Left ventricle myocardium inferior (tissue), 1 donor: ENCODE measurements at places on chromosomes 3 and 15. TPM values are rescaled to one million over a fixed set of nuclear protein-coding genes. Genes with fewer than 3 reads are reported as not detected.
A peak's percentile ranks its signal among the peaks of the same experiment; 100 is the strongest.

GRCh38 chr3:193560870-193561269 lies 6.2 kb upstream of the ATP13A4 start:
- H3K4me1 ChIP-seq = peaks cover 6% of the 10 kb centered on the region
- H3K36me3 ChIP-seq = no peaks in the 10 kb centered on the region
- no peak overlapping the region for H3K4me3 ChIP-seq

DNA sequence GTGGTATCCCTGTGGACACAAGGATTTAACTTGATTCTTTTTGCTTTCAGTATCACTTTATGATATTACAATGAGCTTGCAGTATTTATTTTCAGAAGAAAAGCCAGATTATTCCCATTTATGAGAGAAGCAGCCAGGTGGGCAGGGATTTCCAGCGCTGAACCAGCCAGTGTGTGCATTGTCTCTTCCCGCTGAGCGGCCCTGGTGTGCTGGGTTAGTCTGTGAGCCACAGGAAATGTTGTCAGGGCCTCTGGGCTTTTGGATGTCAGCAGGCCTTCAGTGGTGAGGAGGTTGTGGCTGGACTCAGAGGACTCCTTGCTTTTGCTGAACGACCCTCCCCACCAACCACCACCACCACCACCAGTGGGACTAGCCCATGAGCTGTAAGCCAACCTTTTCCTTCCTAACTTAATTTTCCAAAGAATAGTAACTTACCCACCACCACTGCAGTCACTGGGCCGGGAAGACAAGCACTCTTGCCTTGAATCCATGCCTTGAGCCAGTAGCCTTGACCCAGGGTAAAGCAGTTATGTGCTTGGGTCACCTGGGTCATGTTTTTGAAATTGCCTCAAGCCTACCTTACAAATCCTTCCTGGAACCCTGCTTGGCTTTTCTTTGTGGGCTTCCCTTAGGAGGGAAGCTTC lies 33.1 kb downstream of the FLNB start:
- peak overlapping the region; percentile 33 for H3K27ac ChIP-seq
- peaks cover 68% of the 10 kb centered on the region for H3K4me1 ChIP-seq
- H3K27me3 ChIP-seq = no peaks in the 10 kb centered on the region
- DNase-seq = no peak
- H3K4me3 ChIP-seq = no peak overlapping the region

DNA sequence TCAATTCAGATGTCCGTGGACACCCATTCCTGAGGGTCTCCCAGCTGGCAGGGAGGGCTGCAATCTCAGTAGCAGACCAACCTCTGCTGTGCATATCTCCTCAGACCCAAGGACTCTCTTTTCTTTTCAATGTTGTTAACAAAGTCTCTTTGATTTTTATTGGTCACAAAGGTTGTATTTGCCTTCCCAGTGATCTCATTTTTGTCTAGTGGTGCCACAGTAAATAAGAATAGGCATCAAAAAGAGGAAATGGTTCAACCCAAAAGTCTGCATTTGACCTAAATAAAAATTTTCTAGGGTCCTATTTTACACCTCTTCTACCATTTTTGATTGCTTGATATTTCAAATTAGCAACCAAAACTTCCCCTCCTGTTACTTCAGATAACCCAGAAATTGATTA lies 225.9 kb downstream of the CDIN1 start:
- H3K36me3 ChIP-seq = peaks cover 18% of the 10 kb centered on the region
- H3K4me1 ChIP-seq = peaks cover 34% of the 10 kb centered on the region
- no peaks in the 10 kb centered on the region for H3K27me3 ChIP-seq

GRCh38 chr3:64653101-64653500 lies 34.7 kb downstream of the ADAMTS9 start:
- no peak overlapping the region for H3K27ac ChIP-seq
- H3K4me1 ChIP-seq = peaks cover 42% of the 10 kb centered on the region
- H3K36me3 ChIP-seq = peaks cover 74% of the 10 kb centered on the region
- H3K4me3 ChIP-seq = no peak overlapping the region

DNA sequence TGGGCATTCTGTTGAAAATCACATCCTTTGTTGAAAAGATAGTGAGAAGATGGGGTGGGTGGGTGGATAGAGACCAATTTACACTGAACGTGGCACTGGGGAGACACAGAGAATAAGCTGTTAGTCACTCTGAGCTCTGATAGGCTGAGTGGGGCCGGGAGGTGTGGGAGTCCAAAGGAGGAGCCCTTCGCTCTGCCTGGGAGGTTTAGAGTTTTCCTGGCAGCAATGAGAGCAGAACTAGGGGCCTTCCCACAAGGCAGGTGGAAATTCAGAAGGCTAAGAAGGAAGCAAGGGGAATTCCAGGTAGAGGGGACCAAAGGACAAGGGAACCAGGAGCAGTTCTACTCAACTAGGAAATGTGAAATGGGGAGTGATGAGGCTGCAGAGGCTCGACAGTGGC lies 272.7 kb downstream of the RPLP1 start:
- no peak overlapping the region for H3K27ac ChIP-seq
- no peak for DNase-seq
- no peaks in the 10 kb centered on the region for H3K36me3 ChIP-seq
- H3K4me1 ChIP-seq = no peaks in the 10 kb centered on the region
- H3K27me3 ChIP-seq = peaks cover 83% of the 10 kb centered on the region

- H3K4me3 ChIP-seq = no peak overlapping the region
- H3K36me3 ChIP-seq = peaks cover 28% of the 10 kb centered on the region
- no peaks in the 10 kb centered on the region for H3K27me3 ChIP-seq
- no peak for DNase-seq
Measured at GRCh38 chr15:64144565-64145281, 6.8 kb upstream of the SNX22 start.

DNA sequence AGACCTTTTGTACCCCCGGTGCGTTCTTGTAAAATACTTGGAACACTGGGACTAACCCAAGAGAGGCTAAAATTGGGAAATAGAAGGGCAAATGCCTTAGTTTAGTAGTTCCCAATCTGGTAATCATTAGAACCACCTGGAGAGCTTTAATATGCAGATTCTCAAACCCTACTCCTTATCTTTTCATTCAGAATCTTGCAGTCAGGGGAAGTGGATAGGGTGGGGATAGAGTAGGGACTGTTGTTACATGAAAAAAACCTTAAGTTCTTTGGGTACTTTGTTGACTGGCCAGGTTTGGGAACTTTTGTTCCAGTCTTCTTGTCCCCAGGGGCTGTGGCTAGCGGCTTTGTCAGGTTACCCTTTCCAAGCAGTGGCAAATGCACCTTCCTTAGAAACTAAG lies 15.9 kb downstream of the MAPKBP1 start:
- peak overlapping the region; percentile 69 for H3K27ac ChIP-seq
- H3K4me3 ChIP-seq = peak overlapping the region; percentile 0
- H3K27me3 ChIP-seq = no peaks in the 10 kb centered on the region
- peaks cover 52% of the 10 kb centered on the region for H3K4me1 ChIP-seq
- no peak for DNase-seq

DNA sequence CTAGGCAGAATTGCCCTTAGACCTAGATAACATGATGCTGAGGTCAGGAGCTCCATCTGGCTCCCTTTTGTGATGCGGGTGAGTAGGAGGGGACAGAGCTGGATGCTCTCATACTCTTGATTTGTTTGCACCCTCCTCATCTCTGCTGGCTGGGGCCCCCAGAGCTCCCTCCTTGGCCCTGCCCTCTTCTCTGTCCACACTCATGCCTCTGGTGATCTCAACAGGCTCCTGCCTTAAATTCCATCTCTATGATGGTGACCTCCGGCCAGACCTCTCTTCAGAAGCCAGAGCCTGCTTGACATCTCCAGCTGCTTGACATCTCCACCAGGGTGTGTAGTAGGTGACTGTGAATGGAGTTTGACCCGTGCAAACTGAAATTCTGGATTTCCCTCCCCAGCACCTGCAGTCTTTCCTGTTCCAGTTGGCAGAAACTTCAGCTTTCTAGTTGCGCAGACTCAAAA lies 4.3 kb upstream of the FGD5 start:
- no peak overlapping the region for H3K4me3 ChIP-seq
- no peak for DNase-seq
- peaks cover 55% of the 10 kb centered on the region for H3K27me3 ChIP-seq
- H3K4me1 ChIP-seq = peaks cover 56% of the 10 kb centered on the region

GRCh38 chr3:182644013-182644412 lies 149.3 kb upstream of the ATP11B start:
- no peak for DNase-seq
- H3K27me3 ChIP-seq = peaks cover 14% of the 10 kb centered on the region
- no peaks in the 10 kb centered on the region for H3K36me3 ChIP-seq
- no peak overlapping the region for H3K4me3 ChIP-seq

The TUSC7 gene
- total RNA-seq = not detected

DNA sequence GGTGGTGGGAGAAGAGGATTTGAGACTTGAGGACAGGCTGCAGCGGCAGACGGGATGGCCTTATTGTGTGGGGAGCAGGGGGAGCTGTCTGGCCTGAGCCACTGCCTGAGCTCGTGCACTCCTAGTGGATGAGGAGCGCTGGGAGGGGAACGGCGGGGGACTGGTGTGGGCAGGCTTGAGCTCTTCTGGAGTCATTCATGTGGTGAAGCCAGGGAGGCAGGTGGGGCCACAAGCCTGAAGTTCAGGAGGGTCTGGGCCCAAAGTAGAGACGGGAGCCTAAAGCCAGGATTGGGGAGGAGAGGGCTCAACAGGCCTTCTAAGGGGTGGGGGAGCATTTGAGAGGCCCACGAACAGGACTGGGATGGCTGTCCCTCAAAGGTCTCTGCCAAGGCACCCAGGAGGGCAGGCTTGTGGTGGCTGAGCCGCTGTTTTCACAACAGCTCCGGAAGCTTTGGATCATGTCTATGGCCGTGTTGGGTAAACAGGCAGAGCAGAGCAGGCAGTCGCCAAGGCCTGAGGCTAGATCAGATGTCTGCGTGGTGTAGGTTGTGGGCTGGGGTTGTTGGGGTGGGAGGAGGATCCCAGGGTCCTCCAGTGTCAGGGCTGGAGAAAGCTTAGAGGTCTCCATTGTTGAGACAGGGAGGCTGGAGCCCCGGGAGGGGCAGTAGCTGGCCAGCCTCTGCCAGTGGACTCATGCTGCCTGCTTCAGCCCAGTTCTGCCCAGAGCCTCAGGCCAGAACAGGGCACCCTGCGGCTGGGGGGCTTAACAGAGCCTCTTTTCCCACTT lies 8.2 kb downstream of the PRKCD start:
- peak overlapping the region; percentile 36 for H3K27ac ChIP-seq
- peak overlapping the region; percentile 33 for H3K4me3 ChIP-seq
- H3K36me3 ChIP-seq = no peaks in the 10 kb centered on the region
- no peak for DNase-seq

DNA sequence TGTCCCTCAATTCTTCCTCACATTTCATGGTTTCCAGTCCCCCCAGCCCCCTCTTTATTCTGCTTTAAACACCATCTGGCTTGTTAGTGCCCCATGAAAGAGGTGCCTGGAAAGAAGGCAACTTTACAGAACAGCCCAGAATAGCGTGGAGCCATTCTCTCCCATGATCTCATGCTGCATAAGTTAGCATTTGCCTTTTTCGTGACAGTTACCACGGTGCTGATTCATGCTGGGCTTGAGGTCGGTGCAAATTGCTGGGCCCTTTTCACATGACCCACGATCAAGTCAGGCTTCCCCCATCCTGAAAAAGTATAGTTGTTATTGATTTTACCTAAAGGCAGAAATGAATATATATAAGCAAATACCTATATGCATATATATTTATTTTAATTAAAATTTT lies 29.6 kb downstream of the SQOR start:
- H3K4me3 ChIP-seq = no peak overlapping the region
- no peak overlapping the region for H3K27ac ChIP-seq
- H3K27me3 ChIP-seq = no peaks in the 10 kb centered on the region
- H3K36me3 ChIP-seq = peaks cover 39% of the 10 kb centered on the region

- DNase-seq = peak; percentile 46
- H3K4me1 ChIP-seq = peaks cover 61% of the 10 kb centered on the region
- no peaks in the 10 kb centered on the region for H3K27me3 ChIP-seq
- H3K27ac ChIP-seq = peak overlapping the region; percentile 61
Measured at GRCh38 chr3:99929745-99930139, 112.1 kb downstream of the CMSS1 start.

DNA sequence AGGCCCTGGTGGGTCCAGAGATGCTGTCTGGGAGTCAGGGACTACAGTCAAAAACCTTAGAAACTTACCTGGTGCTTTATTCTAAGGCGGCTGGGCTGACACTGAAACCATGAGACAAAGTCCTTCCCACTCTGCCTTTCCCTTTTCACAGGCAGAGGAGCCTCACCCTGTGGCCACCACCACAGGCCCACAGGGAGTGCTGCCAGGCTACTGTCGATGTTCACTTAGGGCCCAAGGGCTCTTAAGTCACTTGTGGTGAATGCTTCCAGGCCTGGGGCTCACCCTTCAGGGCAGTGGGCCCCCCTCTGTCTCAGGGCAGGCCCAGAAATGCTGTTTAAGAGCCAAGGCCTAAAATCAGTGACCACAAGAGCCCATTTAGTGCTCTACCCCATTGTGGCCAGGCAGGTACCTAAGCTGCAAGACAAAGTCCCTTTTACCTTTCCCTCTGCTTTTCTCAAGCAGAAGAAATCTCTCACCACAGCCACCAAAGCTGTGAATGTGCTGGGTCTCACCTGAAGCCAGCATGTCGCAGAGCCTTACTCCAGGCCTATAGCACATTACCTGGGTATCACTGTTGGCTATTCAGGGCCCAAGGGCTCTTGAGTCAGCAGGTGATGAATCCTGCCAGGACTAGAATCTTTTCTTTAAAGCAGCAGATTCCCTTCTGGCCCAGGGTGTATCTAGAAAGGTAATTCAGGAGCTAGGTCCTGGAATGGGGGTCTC lies 39.5 kb upstream of the GOLGA6B start:
- peaks cover 12% of the 10 kb centered on the region for H3K4me1 ChIP-seq
- no peaks in the 10 kb centered on the region for H3K27me3 ChIP-seq
- no peaks in the 10 kb centered on the region for H3K36me3 ChIP-seq
- no peak overlapping the region for H3K4me3 ChIP-seq

GRCh38 chr15:33639978-33640377 lies 328.3 kb upstream of the CHRM5 start:
- no peak for DNase-seq
- no peaks in the 10 kb centered on the region for H3K36me3 ChIP-seq
- H3K27ac ChIP-seq = no peak overlapping the region
- H3K27me3 ChIP-seq = peaks cover 39% of the 10 kb centered on the region
- no peaks in the 10 kb centered on the region for H3K4me1 ChIP-seq
- H3K4me3 ChIP-seq = no peak overlapping the region

The PRTG gene
- 0.69 TPM for total RNA-seq

The KLF13 gene
- 62.3 TPM for total RNA-seq

DNA sequence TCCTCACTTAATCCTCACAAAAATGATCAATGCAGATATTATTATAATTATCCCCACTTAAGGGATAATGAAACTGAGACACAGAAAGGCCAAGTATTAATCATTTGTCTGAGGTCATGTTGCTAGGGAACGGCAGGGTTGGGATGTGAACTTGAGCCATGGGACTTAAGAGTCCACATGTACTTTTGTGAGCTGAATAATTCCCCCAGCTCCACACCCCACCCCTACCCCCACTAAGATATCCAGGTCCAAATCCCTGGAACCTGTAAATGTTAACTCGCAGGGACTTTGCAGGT lies 290.5 kb upstream of the GADL1 start:
- no peaks in the 10 kb centered on the region for H3K36me3 ChIP-seq
- DNase-seq = no peak
- no peak overlapping the region for H3K27ac ChIP-seq
- H3K4me1 ChIP-seq = no peaks in the 10 kb centered on the region
- H3K4me3 ChIP-seq = no peak overlapping the region
- H3K27me3 ChIP-seq = peaks cover 20% of the 10 kb centered on the region

The CPNE4 gene
- total RNA-seq = 17.9 TPM
